Progenitor cell of endocrine pancreas (in vitro differentiated cells): ENCODE measurements at places on chromosomes 1 and 21. TPM values are rescaled to one million over a fixed set of nuclear protein-coding genes. Genes with fewer than 3 reads are reported as not detected.

DNA sequence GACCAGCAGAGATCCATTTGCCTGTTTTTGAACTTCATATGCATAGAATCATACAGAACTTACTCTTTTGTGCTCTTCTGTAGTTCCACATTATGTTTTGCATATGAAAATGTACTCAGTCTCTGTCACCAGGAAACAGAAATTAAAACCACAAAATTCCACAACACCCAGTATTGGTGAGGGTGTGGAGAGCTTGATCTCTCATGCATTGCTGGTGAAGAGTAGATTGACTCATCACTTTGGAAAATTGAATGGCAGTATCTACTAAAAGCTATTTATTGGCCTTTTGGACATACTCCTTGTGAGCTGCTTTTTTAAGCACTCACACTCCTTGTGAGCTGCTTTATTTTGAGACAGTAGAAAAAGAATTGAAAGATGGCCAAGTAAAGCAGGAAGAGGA, 43.3 kb downstream of the VTCN1 start:
- no peak for DNase-seq

DNA sequence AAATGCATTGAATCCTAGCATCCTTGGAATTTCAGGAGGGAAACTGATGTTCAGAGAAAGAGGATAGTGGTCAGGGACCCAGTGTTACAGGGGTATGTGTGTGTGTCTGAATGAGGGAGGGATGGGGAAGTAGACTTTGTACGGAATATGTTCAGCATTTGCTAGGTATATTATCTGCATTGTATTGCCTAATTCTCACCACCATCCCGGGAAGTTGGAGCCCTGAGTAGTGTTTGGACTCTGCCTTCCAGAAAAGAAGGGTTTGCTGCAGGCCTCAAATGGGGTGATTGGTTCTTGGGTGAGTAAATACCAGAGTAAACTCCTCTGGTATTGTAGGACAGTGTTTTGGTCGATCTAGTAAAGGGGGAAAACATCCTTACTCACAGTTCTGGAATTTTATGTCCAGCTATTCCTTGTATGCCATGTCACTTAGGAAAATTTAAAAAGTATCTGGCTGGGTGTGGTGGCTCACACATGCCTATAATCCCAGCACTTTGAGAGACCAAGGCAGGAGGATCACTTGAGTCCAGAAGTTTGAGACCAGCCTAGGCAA, 7.1 kb upstream of the ZNF496 start:
- no peak for DNase-seq

DNA sequence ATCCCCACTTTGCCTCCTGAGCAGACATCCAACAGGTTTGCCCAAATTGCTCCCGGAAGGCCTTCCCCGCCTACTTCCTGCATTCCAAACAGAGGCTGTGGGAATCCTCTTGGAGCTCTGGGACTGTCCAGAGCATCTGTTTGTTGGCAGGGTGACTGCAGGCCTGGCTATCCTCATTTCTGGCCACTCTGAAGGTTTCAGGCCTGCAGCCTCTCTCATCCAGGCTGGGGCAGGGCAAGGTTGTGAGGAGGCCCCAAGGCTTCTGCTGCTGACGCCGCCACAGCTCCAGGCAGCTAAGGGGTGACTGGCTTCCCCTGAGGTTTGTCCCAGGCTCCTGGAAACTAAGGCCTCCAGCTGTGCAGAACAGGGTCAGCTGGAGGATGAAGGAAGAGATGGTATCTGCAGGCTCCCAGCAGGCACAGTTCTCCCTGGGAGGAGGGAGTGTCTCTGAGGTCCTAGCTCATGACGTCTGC, 11.3 kb downstream of the CDK18 start:
- no peak for DNase-seq

Gene SEC16B
- total RNA-seq: 0.67 and 1.5 TPM in 2 replicates

GRCh38 chr1:160500321-160500990, 22.6 kb downstream of the SLAMF6 start:
- DNase-seq: no peak

- no peak for DNase-seq
Observed at GRCh38 chr1:171267391-171267790, 19.1 kb downstream of the FMO1 start.

- DNase-seq: no peak
Observed at GRCh38 chr1:112698366-112699310, 8.3 kb downstream of the RHOC start.

DNA sequence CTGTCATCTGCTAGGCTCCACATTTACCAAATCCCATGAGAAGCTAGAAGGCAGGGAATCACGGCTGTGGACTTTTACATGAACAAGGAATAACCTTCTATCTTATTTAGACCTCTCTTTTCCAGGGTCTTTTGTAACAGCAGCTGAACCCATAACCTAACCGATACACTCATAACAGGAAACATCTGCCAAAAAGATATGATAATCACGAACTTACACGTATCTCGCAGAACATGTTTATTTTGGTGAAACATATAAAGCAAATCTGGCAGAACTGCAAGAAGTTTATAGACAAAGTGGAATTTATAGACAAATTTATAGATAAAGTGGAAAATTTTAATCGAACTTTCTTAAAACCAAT, 20.4 kb downstream of the TINAGL1 start:
- DNase-seq: no peak
